Activated CD4-positive, alpha-beta memory T cell treated with anti-CD3 and anti-CD28 coated beads for 36 hours (primary cell): ENCODE measurements at places on chromosomes 2 and 18. TPM values are rescaled to one million over a fixed set of nuclear protein-coding genes. Genes with fewer than 3 reads are reported as not detected.

The PNO1 gene
- total RNA-seq = 16.4 TPM

The TMEM185B gene
- 19.4 TPM for total RNA-seq

DNA sequence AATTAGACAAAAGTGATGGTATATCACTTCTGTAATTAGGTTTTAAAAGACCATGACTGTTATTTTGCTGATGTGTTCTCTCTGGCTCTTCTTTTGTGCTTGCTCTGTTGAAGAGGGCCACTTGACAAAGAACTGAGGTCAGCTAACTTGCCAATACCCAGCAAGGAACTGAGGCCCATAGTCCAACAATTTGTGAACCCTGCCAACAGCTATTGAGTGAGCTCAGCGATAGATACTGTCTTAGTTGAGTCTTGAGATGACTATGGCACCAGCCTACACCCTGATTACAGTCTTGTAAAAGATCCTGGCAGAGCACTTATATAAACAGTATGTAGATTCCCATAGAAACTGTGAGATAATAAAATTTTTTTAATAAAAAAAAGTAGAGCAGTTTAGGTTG lies 103.0 kb downstream of the BMPR2 start:
- no peak overlapping the region for H3K27ac ChIP-seq
- peaks cover 2% of the 10 kb centered on the region for H3K36me3 ChIP-seq
- peaks cover 14% of the 10 kb centered on the region for H3K4me1 ChIP-seq
- no peaks in the 10 kb centered on the region for H3K27me3 ChIP-seq

- no peak overlapping the region for H3K27ac ChIP-seq
- no peak overlapping the region for H3K4me3 ChIP-seq
- H3K36me3 ChIP-seq = peaks cover 50% of the 10 kb centered on the region
Measured at GRCh38 chr2:58089081-58089480, 42.5 kb downstream of the VRK2 start.
